ENCODE measurements at places on chromosomes 2 and 18.

- DNase-seq, result no peak
These were observed 214.8 kb downstream of the IKZF2 start for GRCh38 chr2:212936572-212936971.

- no peak for DNase-seq
These were observed 2.8 kb upstream of the ZBTB14 start for GRCh38 chr18:5298156-5298852.

DNA sequence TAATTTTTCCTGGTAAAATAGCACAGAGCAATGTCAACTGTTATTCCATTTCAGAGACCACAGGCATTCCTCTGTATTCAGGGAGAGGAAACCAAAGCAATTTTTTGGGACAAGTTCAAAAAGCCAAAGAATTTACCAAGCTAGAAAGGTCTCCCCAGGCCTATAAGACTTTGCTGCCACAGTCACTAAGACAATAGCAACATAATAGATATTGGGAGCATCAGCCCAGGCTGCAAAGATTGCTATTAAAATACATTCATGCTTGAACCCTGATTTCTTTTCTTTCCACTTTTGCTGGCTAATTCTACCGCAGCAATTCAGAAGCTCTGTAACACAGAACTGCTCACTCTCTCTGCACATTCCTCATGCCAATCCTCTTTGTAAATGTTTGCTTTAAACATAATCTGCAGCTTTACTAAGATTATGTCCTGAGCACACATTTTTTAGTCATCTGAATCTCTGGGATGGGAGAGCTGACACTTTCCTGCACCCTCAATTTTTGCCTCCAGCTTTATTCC, 76.3 kb downstream of the CLHC1 start:
- DNase-seq, result no peak

DNA sequence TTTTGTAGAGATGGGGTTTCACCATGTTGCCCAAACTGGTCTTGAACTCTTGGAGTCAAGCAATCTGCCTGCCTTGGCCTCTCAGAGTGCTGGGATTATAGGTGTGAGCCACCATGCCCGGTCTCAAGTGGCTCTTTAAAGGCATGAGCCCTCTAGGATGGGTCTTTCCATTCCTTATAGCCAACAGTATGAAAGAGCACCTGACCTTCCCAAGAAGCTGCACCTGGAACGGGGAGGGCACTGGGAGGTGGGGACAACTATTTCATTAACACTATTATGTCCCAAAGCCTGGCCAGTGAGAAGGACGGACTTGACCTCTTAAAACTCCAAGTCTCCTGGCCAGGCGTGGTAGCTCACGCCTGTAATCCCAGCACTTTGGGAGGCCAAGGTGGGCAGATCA, 149.7 kb downstream of the ZFP36L2 start:
- DNase-seq, result no peak

GRCh38 chr18:12803069-12803936, 80.7 kb downstream of the PTPN2 start:
- no peak for DNase-seq

DNA sequence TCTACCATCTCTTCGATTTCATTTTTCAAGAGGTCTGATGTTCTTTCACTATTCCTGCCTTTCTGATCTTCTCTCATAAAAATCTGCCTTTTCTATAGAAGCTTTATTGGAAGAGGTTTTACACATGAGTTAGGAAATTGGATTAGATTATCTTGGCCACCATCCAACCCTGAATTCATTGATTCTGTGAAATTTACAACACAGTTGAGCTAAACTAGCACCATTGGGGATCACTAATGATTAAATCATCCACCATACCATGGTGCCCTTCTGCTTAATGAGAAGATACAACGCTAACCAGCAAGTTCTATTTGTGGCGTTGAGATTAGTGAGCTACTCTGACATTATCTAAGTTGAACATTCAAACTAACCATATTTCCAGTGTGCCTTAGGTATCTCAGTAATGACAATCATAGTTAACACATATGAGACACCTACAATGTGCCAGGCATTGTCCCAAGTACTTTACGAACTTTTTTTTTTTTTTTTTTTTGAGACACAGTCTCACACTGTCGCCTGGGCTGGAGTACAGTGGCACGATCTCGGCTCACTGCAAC, 17.3 kb upstream of the LBH start:
- no peak for DNase-seq

DNA sequence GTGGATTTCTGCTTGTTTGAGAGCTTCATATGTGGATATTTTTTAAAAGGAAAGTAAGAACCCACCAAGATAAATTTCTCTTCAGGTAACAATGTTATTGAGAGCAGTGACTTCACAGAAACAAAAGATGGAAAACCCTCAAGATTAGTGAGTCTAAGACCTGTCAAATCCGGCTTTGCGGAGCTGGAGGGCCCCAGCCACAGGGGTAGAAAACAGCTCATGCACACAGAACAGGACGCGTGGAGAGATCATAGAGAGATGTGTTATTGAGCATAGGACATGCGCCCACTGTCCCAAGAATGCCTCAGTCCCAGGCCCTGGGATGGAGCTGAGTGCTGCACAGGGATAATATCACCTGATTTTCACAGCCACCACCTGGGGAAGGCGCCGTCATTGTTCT, 21.3 kb downstream of the EDAR start:
- DNase-seq, result no peak

GRCh38 chr18:63152096-63152495, 167.5 kb downstream of the BCL2 start:
- DNase-seq, result no peak

DNA sequence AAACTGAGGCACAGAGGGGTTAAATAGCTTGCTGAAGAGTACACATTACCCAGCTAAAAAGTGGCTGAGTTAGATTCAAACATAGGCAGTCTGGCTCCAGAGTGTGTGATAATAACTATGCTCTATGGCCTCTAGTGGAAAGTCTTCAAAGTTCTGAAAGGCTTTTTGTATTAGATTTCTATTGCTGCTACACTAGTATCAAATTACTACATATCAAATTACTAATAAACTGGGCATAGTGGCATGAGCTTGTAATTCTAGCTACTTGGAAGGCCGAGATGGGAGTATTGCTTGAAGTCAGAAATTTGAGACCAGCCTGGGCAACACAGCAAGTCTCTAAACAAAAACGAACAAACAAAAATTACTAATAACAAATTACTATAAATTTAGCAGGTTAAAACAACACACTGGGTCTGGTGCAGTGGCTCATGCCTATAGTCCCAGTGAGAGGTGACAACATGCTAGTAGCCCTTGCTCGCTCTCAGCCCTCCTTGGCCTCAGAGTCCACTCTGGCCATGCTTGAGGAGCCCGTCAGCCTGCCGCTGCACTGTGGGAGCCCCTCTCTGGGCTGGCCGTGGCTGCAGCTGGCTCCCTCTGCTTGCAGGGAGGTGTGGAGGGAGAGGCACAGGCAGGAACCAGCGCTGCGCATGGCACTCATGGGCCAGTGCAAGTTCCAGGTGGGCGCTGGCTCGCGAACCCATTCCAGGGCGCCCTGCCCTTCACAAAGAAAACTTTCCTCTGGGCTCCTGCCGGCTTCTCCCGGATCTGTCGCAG, 38.2 kb upstream of the TWSG1 start:
- DNase-seq, result no peak

- DNase-seq, result no peak
These were observed 1454.4 kb upstream of the CELF4 start for GRCh38 chr18:39019989-39020388.

GRCh38 chr2:128280901-128281321, 37.8 kb downstream of the HS6ST1 start:
- DNase-seq, result no peak

GRCh38 chr2:150063432-150063889, 424.0 kb downstream of the RND3 start:
- DNase-seq, result no peak

- DNase-seq, result no peak
These were observed 56.5 kb upstream of the NCOA1 start for GRCh38 chr2:24434541-24434940.

GRCh38 chr2:175366815-175367214, 185.3 kb upstream of the ATP5MC3 start:
- no peak for DNase-seq

DNA sequence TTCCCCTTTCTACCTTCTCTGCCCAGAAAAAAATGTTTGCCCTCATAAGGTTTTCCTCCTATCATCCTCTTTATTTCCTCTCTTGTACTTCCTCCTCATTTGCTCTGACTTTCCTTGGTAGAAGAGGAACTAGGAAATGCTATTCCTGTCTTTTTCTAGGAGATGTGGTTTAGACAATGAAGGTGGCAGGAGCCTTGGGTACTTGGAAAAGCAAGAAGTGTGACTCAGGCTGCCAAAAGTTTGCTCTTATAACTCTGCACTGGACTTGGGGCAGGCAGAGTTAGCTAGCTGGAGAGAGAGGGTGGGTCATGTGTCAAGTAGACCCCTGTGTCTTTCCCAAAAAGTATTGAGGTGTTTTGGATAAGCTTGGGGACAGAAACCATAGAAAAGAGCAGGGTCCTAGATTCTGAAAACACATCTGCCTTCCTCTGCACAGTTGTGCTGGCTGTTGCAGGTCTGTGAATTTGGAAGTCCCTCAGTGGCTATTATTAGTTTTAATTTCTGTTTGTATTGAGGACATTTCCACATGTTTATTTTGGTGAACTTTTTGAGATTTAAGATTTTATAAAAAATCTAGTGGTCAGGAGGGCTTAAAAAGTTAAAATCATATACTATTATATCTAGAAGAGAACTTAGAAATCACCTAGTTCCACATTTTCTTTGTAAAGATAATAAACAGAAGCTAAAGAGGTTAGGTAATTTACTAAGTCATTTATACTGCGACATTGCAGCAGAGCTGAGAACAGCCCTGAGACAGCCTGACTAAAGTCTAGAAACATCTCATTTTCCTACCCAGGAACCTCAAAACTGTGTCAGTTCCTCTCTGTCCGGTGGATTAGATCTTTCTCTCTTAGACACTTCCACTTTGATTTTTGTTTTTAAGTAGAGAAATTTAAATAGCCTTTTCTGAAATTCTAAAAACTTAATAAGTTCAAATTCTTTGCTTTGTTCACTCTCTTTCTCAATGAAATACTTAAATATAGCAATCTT, 16.0 kb downstream of the INSIG2 start:
- no peak for DNase-seq

GRCh38 chr2:100767224-100767653, 52.7 kb upstream of the NPAS2 start:
- no peak for DNase-seq

DNA sequence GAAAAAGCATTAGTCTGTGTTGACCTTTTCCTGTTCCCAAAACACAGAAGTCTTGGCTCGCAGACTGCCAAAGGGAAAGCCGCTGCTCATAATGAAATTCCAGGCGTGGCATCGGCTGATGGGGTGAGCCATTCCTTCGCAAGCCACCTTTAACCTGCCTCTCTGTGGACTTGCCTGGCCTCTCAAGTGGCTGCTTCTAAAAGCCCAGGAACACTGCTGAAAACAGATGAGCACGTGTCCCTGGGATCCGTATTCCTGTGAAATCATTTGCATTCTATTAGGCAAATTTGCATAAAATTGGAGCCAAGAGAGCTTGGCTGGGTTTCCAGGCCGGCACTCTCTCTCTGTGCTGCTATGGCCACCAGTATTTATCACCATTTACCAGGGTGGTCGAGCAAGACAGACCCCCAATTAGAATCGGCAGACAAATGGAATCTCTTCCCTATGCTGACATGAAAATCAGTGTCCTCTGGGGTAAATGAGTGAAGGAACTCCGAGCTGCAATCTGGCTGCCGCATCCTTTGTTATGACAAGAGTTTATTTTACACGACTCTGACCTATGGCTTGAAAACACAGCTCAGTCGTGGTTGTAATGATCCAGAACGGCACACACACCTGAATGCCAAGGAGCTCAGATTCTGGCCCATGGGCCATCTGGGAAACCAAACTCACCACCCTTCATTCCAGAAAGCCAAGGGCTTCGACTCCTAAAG, 21.7 kb downstream of the BCL2 start:
- DNase-seq, result no peak

DNA sequence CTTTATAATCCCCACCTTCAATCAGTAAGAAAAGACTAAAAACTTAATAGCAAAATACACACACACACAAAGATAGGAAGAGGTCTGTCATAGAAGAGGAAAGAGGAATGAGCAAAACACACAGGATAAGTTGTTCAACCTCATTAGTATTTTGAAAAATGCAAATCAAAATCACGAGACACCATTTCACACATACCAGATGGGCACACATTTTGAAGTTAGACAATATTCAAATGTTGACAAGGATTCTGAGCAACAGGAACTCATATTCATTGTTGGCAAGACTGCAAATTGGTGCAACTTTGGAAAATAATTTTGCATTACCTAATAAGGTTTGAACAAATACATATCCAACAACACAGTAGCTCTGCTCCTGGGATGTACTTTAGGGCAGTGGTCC, 127.6 kb downstream of the RAB3GAP1 start:
- DNase-seq, result no peak

DNA sequence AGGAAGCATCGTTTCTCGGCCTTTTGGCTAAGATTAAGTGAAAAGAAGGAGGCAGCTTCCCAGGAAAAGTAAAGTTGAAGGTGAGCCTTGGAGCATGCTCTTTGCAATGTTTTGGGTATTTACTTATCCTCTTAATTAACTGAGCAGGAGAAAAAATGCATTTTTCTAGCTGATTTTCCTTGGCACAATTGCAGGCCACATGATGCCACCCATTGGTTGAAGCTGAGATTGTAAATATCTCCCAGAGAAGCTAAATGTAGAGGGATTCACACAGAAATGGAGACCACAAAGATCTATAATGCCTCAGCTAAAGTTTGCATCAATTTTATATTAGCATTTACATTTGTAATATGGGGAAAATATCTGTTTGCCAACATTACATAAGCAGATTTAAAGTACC, 294.1 kb downstream of the KCNS3 start:
- DNase-seq, result no peak

GRCh38 chr2:65031341-65032018, 24.7 kb upstream of the CEP68 start:
- DNase-seq, result no peak

- no peak for DNase-seq
These were observed 23.4 kb upstream of the TMEM87B start for GRCh38 chr2:112031473-112032223.
